ENCODE measurements at places on chromosomes 6 and 20.

DNA sequence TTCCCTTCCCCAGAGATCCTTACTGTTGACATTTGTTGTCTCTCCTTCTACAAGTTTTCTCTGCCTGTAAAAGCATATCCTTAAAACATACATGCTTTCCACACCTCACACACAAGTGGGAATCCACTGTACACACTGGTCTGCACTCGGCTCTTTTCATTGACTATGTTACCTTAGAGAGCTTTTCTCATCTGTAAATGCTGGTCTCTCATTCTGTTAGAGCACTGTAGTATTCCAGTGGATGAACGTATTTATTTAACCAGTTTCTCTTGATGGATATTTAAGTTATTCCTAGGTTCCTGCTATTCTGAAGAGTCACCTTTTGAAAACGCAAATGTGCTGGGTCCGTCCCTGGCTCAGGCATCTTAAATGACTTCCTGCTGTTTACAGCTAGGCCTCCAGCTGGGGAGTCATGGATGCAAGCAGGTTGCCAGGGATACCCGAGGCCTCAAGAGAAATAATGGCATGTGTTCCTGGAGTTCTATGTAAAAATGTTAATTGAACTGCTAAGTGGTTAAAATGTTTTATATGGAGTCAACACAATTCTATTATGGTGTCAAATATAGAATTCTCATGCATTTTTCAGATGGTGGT is 61.1 kb upstream of the TGM3 start:
- no peak for DNase-seq

DNA sequence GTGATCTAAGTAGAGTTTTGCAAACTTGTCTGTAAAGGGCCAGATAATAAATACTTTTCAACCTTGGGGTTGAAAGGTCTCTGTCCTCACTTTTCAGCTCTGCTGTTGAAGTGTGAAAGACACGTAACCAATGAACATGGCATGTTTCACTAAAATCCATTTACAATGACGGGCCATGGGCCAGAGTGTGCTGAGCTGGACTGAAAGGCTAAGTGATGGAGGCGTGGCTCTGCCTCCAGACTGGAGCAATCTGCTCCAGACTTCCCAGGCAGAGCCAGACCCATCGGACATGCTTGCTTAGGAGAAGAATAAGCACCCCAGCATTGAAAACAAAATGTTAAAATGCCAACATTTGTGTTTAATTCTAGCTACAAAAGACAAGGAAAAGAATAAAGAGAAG is 41.4 kb downstream of the SCAND1 start:
- no peak for DNase-seq

DNA sequence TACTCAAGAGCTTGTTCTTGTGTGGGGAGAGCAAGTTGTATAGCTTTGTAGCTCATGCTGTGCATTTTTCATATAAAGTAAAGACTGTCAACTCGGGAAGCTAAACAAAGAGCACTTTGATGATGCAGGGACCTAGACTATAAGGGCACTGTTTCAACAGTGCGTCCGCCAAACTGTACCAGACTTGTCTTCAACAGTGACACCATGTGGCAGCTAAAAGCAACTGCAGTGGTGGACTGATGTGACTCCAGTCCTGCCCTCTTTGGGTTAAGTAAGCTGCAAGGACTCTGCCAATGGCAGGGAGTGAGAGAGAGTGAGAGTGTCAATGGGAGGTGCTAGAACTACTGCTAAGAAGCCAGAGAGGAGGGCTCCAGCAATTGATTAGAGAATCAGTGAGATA is 48.1 kb upstream of the MC3R start:
- DNase-seq: no peak

DNA sequence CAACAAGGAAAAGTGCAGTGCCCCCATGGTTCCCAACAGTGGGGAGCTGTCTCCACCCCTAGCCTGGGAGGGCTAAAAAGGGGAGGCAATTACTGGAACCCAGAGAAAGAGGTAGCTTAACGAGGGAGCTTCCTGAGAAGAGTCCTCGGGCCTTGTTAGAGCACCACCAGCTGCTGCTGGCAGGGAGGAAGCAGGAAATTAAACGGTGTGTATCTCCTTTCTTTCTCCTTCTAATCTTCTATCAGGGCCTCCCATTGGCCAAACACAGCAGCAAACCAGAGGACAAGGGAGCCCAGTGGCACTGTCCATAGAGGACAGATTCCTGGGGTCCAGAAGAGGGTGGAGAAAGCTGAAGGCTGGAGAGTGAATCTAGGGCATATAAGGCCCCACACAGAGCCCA is 7.6 kb upstream of the BTN2A2 start:
- DNase-seq: no peak

GRCh38 chr20:44204156-44204831 is 6.3 kb downstream of the OSER1 start:
- no peak for DNase-seq

- no peak for DNase-seq
These were observed 11.8 kb upstream of the TUBB2B start for GRCh38 chr6:3239110-3239830.

DNA sequence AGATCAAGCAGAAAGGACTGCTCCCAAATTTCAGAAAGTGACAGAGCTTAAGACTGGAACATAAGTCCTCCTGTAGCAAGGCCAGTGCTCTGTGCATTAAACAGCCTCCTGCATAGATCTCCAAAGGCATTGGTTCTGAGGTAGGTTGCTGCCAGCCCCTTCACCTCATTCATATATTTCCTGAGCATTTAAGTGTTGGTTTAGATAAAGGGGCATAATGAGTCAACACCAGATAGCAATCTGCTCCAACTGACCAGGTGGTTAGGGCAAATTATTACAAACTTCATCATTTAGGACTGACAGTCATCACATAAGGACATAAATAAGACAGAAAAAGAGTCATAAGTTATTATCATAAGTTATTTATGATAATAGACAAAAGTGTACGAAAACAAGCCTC is 10.7 kb downstream of the PTPRK start:
- no peak for DNase-seq
